ENCODE measurements at places on chromosomes 5 and 9. TPM values are rescaled to one million over a fixed set of nuclear protein-coding genes. Genes with fewer than 3 reads are reported as not detected.

- H3K4me1 ChIP-seq, result no peaks in the 10 kb centered on the region
- H3K36me3 ChIP-seq, result no peaks in the 10 kb centered on the region
- DNase-seq, result no peak
- no peak overlapping the region for H3K4me3 ChIP-seq
- no peak overlapping the region for H3K27ac ChIP-seq
These were observed 89.8 kb downstream of the ANKRD55 start for GRCh38 chr5:56143373-56143714.

GRCh38 chr9:126550891-126551351, 62.8 kb upstream of the LMX1B start:
- no peak overlapping the region for H3K4me3 ChIP-seq
- no peaks in the 10 kb centered on the region for H3K4me1 ChIP-seq
- H3K27me3 ChIP-seq, result no peaks in the 10 kb centered on the region
- no peak for DNase-seq

- H3K27ac ChIP-seq, result no peak overlapping the region
- H3K27me3 ChIP-seq, result no peaks in the 10 kb centered on the region
- no peaks in the 10 kb centered on the region for H3K36me3 ChIP-seq
- H3K4me1 ChIP-seq, result no peaks in the 10 kb centered on the region
- no peak overlapping the region for H3K4me3 ChIP-seq
These were observed 114.0 kb downstream of the MAT2B start for GRCh38 chr5:163619273-163619934.

GRCh38 chr5:174692982-174693422, 31.4 kb upstream of the MSX2 start:
- no peak overlapping the region for H3K27ac ChIP-seq
- H3K27me3 ChIP-seq, result peaks cover 23% of the 10 kb centered on the region
- H3K4me3 ChIP-seq, result no peak overlapping the region

DNA sequence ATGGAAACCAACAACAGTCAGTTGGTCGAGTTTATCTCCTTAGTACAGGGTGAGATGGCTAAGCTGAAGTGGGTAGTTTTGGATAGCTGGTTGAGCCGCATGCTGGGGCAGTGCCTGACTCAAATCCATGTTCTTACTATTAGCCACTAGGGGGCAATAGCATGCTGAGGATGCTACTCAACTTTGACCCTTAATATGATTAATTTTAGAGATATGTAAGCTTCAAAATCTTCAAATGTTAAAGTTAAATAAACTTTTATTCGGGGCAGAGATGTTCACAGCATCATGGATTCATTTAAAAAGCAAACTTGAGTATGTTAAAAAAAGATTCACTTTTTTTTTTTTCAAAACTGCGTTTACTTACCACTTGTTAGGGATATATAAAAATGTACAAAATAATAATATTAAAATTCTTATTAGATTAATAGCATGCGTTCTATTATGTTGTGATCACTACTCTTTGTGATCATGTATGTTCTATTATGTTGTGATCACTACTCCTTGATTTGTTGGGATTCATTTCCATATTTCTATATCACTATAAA, 57.0 kb downstream of the C9orf153 start:
- H3K4me3 ChIP-seq, result no peak overlapping the region
- H3K27me3 ChIP-seq, result no peaks in the 10 kb centered on the region

- H3K36me3 ChIP-seq, result no peaks in the 10 kb centered on the region
- no peak overlapping the region for H3K27ac ChIP-seq
- no peaks in the 10 kb centered on the region for H3K27me3 ChIP-seq
These were observed 29.5 kb upstream of the TRIM14 start for GRCh38 chr9:98148486-98148885.

- H3K36me3 ChIP-seq, result no peaks in the 10 kb centered on the region
- no peaks in the 10 kb centered on the region for H3K27me3 ChIP-seq
- H3K27ac ChIP-seq, result no peak overlapping the region
- H3K4me1 ChIP-seq, result no peaks in the 10 kb centered on the region
- no peak overlapping the region for H3K4me3 ChIP-seq
These were observed 50.9 kb downstream of the EXD3 start for GRCh38 chr9:137371946-137372651.

GRCh38 chr9:72256931-72257330, 107.7 kb downstream of the GDA start:
- DNase-seq, result no peak
- H3K27ac ChIP-seq, result no peak overlapping the region
- no peak overlapping the region for H3K4me3 ChIP-seq
- no peaks in the 10 kb centered on the region for H3K27me3 ChIP-seq

GRCh38 chr9:94631599-94631998, 7.7 kb downstream of the FBP1 start:
- H3K27ac ChIP-seq, result no peak overlapping the region
- DNase-seq, result no peak
- H3K36me3 ChIP-seq, result no peaks in the 10 kb centered on the region
- H3K27me3 ChIP-seq, result no peaks in the 10 kb centered on the region
- no peak overlapping the region for H3K4me3 ChIP-seq

GRCh38 chr9:928363-929042, 48.0 kb upstream of the DMRT3 start:
- H3K4me3 ChIP-seq, result no peak overlapping the region
- no peaks in the 10 kb centered on the region for H3K36me3 ChIP-seq
- H3K4me1 ChIP-seq, result no peaks in the 10 kb centered on the region
- no peak for DNase-seq
- H3K27ac ChIP-seq, result no peak overlapping the region

DNA sequence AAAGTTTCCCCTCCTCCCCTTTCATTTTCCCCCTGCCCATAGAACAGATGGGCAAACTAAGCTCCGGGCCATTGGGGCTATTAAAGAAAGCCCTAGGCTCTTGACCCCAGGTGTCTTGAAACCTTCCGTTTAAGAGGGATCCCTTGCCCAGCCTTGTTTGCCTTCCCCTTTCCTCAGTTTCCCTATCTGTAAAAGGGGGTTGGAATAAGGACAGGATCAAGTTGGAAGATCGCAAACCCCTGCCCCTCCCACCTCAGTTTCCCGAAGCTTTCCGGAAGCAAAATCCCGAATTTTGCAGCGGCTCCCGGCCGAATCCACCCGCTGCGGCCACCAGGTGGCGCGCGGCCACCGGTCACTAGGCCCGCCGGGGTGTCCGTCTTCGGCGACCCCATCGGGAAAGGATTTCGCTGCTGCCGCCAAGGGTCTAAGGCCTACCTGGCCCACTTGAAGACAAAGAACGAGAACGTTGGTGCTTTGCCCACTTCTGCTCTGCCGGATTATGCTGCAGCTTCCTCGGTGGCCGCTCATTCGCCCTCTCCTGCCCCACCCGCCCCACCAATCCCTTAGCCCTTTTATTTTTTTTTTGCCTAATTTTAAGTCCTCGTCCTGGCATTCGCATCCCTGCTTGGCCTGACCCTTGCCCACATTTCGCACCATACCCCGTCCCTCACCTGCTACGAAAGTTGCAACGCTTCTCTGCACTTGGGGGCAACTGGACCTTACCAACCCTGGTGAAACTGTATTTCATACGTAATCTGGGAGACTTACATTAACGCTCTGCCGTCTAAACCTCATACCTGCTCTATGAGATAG, 962 bp upstream of the NR6A1 start:
- no peaks in the 10 kb centered on the region for H3K36me3 ChIP-seq
- peak overlapping the region; percentile 87 for H3K27ac ChIP-seq
- no peak for DNase-seq
- peaks cover 24% of the 10 kb centered on the region for H3K4me1 ChIP-seq
- peaks cover 29% of the 10 kb centered on the region for H3K27me3 ChIP-seq
- peak overlapping the region; percentile 61 for H3K4me3 ChIP-seq

DNA sequence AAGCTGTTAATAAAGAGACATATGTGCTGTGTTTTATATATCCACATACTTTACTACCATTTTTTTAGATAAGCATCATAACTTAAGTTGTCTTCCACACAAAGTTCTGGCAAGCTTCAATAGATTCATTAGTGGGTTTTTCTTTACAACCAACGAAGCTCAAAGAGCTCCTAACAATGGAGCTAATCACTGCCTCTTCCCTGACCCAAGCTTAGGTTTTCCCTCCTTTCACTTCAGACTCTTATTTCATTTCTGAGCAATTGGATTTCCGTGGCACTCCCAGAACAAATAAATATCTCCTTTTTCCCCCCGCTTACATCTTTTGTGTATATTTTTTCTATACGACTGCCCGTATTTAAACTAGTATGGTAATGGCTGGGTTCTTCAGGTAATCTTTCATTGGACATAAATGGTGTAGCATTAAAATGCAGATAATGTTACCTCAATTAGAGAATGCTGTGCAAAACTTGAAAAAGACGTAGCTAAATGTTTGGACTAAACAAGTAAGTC, 275.5 kb upstream of the TMEM161B start:
- DNase-seq, result no peak
- H3K36me3 ChIP-seq, result no peaks in the 10 kb centered on the region
- no peaks in the 10 kb centered on the region for H3K4me1 ChIP-seq
- no peak overlapping the region for H3K27ac ChIP-seq

Gene TAF1L
- not detected for total RNA-seq

Gene ARL14EPL
- total RNA-seq, result 0.82 TPM

Gene TCOF1
- 22.1 TPM for total RNA-seq

Gene DMRTA1
- total RNA-seq, result 0.69 TPM

Gene TUSC1
- 13.6 TPM for total RNA-seq

Gene ARSK
- total RNA-seq, result 2.8 TPM

All from gastrocnemius medialis (tissue), 4 donors.